Mesothelial cell of epicardium (in vitro differentiated cells): ENCODE measurements at places on chromosomes 16 and 17. TPM values are rescaled to one million over a fixed set of nuclear protein-coding genes. Genes with fewer than 3 reads are reported as not detected.

- no peak for DNase-seq
Observed at GRCh38 chr16:46775214-46775613, 27.1 kb upstream of the MYLK3 start.

TP53TG3 gene
- not detected in 3 replicates for total RNA-seq

- no peak for DNase-seq
Observed at GRCh38 chr17:78502611-78503148, 74.5 kb downstream of the DNAH17 start.

DNA sequence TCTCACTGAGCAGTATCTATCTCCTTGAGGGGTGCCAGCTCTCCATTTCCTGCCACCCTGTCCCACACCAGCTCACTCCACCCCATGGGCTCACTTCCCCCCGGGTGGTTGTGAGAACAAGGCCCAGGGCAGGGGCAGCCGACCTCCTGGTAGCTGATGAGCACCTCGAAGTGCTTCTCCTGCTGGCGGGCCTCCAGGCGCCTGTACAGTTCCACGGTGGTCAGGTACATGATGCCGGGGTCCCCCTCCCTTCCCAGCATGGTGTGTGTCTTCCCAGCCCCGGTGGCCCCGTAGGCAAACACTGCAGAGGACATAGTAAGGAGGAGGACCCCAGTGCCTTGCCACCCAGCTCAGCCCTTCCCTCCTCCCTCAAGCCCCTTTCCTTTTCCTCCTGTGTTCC is 12.5 kb downstream of the KIF18B start:
- DNase-seq: no peak

DNA sequence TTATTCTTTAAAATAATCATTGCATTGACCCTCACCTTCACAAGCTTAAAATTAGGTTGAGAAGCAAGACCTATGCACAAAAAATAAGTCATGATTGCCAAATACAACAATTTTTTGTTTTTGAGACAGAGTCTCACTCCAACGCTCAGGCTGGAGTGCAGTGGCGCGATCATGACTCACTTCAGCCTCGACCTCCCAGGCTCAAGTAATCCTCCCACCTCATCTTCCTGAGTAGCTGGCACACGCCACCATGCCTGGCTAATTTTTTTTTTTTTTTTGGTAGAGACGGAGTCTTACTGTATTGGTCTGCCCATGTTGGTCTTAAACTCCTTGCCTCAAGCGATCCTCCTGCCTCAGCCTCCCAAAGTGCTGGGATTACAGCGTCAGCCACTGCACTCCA is 24.2 kb downstream of the ZNF652 start:
- no peak for DNase-seq
